Midbrain (tissue), 1 donor: ENCODE measurements at places on chromosomes 3 and 15.

GRCh38 chr3:88059380-88060170 is 520 bp downstream of the ZNF654 start:
- DNase-seq = peak; percentile 15

GRCh38 chr3:180630371-180630770 is 28.4 kb downstream of the TTC14 start:
- DNase-seq = no peak

DNA sequence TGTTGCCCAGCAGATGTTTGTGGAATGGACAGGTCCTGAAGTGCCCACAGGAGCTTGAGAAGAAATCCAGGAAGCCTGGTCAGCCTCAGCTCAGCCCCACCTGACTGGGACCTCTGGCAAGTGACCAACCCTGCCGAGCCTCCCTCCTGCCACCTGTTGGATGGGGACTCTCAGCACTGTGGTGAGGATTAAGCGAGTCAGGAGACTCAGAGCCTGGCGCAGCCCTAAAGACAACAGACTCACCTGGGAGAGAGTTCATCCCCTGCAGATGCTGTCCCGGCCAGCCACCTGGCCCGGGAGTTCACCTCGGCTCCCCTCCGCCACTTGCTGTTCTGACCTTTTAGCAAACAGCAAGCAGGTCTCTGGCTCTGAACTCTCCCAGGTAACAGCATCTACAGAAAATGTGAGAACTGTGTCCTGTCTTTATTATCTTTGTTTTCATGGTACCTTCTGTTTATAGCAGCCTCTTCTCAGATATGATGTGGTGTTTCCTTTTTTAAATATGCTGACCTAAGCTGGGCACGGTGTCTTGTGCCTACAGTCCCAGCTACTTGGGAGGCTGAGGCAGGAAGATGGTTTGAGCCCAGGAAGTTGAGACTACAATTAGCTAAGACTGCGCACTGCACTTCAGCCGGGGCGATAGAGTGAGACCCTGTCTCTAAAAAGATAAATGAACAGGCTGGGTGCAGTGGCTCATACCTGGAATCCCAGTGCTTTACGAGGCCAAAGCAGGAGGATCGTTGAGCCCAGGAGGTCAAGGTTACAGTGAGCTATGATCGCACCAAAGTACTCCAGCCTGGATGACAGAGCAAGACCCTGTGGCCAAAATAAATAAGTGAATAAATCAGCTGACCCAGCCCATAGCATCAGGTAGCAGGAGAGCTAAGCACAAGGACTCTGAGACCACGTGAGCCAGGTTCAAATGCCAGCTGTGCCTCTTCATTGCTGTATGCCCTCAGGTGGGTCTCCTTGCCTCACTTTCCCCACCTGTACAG is 32.4 kb upstream of the SLC6A6 start:
- no peak for DNase-seq

DNA sequence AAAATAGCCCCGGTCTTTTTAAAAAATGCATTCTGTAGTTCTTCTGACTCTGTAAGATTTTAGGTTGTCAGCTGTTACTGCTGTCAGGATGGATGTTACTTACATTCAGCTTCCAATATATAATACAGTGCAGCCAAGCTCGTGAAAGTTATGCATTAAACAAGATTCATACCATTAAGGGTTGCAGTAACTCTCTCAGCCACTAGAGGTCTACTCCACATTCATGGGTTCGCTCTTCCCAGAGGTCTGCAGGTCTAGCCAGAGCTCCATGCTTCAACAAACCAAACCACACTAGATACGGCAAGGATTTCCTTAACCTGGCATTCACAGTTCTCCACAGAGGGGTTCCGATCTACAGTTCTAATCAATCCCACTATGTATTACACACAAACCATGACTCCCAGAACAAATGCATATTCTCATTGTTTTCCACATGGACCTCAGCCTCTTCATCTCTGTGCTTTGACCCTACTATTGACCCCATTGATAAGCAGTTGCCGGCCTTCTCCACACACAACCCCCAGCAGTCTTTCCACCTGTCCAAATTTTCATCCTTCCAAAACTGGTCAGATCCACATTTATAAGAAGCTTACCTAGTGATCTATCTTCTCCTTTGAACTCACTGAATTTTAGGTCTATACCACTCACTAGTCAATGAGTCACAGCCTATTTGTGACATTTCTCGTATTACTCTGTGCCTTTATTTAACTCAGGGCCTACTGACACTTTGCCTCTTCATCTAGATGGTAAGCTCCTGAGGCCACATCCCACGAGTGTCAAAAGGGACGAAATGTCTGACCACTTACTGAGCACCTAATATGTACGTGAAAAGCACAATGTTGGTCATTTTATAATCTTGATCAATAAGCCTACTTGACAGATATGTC is 33.7 kb downstream of the RORA start:
- DNase-seq = no peak

DNA sequence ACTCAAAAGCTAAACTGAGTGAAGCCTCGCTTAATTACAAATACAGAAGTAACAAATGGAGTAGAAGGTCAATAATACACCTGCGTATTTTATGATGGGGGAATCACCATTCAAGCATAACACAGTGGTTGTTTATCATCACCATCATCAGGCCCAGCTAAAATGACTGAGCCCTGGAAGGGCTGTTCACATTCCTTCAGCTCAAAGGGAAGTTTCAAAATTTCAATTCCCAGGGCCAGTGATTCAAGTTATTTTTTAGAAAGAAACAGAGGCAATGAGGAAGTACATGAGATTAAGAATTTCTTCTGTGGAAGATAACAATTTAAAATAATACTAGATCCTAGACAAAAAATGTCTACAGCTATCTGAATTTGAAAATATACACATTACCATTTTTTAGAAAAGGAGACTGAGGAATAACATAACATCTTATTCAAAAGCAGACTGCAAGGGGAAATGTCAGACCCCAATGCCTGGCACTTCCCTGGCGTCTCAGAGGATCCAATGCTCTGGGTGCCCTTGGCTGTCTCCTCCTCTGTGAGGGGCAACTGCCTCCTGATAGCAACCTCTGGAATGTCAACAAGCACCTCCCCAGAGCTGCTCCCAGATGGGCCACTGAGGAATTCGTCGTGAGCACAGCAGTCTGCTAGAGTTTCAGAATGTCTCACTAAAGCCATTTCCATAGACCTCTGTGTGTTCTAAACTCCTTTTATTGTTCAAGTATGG is 22.8 kb downstream of the EHD4 start:
- no peak for DNase-seq

GRCh38 chr15:89412905-89413411 is 78.3 kb upstream of the POLG start:
- DNase-seq = no peak

GRCh38 chr3:10506696-10507095 is 1.3 kb upstream of the ATP2B2 start:
- DNase-seq = no peak

DNA sequence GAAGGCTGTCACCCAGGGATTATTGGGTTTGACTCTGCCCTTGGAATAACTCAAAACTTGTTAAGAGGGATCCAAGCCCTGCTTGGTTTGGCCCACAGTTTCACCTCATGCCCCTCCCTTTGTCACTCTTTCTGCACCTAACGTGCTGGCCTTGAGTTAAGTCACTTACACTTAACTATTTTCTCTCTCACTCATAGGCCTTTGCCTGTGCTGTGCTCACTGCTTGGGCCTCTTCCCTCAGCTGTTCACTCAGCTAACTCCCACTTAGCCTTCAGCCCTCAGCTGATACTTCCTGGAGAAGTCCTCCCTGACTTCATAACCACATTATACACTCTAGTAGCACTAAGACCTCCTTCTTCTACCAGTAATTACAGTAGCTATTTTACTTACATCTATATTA is 133.3 kb downstream of the CMSS1 start:
- DNase-seq = no peak

GRCh38 chr3:193488741-193489140 is 66.0 kb downstream of the ATP13A4 start:
- DNase-seq = no peak

- DNase-seq = no peak
Observed at GRCh38 chr3:125098611-125099291, 43.0 kb upstream of the HEG1 start.

- DNase-seq = no peak
Observed at GRCh38 chr15:54660356-54660755, 536.4 kb downstream of the RSL24D1 start.

- DNase-seq = no peak
Observed at GRCh38 chr3:186519021-186519658, 25.0 kb downstream of the CRYGS start.

- DNase-seq = no peak
Observed at GRCh38 chr3:11928381-11928780, 75.8 kb upstream of the SYN2 start.

GRCh38 chr3:195865752-195866151 is 42.6 kb downstream of the TNK2 start:
- DNase-seq = no peak

DNA sequence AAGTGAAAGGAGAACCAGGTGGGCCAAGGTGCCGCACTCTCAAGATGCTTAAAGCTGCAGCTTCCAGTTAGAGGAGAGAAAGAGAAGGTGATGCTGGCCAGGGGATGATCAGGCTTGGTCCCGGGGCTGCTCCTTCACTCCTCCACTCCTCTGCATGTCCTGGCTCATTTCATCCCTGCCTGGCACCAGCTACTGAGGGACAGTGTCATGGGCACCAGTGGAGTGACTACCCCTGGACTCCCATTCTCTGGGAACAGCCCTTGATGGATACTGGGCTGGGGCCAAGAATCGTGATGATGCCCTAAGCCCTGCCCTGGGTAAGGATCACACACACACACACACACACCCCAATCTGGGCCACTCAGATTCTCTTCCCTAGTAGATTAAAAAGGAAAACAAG is 243.7 kb downstream of the UACA start:
- no peak for DNase-seq

- DNase-seq = peak; percentile 80
Observed at GRCh38 chr3:111967651-111968274, 11.1 kb upstream of the ABHD10 start.

DNA sequence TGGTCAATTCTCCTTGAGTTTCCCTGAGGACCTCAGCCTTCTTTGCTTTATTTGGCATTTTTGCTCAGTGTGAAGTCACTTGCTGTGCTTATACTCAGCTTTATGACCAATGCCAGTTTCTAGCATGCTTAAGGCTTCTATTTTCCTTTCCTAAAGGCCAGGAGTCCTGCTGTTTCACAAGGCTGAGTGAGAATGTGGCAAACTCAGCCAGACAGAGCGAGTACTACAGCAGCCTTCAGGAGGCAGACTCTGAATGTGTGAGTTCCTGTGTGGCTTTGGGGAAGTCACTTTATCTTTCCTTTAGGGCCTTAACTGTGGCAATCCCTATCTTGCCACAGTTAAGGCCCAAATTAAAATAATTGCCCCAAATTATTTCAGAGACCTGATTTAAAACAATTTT is 213.2 kb upstream of the MRPL3 start:
- no peak for DNase-seq

GRCh38 chr3:126003447-126004190 is 34.6 kb downstream of the ROPN1B start:
- no peak for DNase-seq

DNA sequence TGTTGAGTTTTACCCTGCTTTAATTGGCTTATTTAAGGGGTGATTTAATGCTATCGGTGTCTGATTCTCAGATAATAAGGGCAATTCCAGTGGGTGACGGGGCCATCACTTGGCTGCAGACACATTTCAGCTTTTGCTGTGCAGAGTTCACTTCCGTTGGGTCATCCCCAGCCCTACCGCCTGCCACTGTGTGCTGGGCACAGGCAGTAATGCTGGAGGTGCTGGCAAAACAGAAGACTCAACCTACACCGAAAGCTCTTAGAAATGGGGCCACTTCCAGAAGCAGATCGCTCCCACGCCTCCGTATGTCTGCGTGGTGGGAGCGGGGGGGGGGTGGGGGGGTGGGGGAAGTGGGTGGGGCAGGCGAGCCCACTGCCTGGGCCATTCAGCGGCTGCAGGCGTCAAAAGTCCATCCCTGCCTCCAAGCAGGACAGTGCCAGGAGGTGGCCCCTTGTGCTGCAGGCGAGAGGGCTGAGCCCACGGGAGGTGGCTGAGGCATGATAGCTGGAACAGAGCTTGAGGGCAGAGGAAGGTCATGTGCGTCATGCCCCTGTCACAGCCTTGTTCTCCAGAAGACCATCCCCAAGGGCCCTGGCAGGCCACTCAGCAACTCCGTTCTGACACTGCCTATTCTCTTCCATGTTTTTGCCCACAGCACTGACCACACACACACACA is 128.3 kb downstream of the ATP10A start:
- no peak for DNase-seq

GRCh38 chr3:52827866-52828376 is 2.6 kb downstream of the ITIH4 start:
- DNase-seq = no peak

DNA sequence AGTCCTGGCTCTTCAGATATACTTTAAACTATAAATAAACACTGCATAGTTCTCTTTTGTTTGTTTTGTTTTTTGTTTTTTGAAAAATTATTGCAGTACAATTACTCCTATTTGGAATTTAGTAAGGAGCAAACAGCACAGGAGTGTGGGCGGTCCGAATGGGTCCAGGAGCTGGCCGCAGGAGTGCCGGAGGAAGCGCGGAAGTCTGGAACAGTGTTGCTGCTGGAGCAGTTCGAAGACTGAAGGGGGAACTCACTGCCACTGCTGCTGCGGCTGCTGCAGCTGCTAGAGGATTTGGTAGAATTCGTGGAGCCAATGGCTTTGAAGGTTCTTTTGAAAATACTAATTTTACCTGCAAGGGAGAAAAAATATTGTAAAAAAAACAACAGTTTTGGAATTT is 329.9 kb downstream of the ZNF385D start:
- DNase-seq = no peak

DNA sequence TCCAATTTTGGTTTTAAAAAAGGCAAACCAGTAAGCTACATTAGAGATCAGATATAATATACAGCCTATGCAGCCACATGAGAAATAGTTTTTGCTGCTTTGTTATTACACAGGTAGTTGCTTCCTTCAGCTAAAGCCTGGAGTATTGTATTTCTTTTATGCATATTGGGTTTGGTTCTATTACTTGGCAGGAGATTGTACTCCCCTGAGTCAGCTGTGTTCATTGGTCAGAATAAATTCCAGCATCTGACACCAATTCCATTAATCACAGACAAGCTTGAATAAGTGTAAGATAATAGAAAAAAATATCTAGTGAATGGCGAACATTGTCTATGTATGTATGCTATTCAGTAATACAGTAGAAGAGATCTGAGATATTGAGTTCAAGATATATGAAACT is 26.1 kb upstream of the ZCWPW2 start:
- DNase-seq = no peak

GRCh38 chr3:37392957-37393356 is 218.6 kb upstream of the LRRFIP2 start:
- DNase-seq = no peak

DNA sequence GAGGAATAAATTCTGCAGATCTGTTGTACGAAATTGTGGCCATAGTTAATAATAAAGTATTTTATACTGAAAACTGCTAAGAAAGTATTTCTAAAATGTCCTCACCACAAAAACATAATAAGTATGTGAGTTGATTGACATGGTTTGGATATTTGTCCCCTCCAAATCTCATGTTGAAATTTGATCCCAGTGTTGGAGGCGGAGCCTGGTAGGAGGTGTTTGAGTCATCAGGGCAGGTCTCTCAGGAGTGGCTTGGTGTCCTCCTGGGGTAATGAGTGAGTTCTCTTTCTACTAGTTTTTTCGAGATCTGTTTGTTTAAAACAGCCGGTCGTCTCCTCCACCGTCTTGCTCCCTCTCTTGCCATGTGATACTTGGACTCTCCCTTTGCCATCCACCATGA is 424.1 kb upstream of the KCNMB2 start:
- DNase-seq = no peak

- DNase-seq = no peak
Observed at GRCh38 chr15:57298204-57298603, 78.1 kb upstream of the CGNL1 start.
